ENCODE measurements at places on chromosomes 3 and 15. TPM values are rescaled to one million over a fixed set of nuclear protein-coding genes. Genes with fewer than 3 reads are reported as not detected.
A peak's percentile ranks its signal among the peaks of the same experiment; 100 is the strongest.

DNA sequence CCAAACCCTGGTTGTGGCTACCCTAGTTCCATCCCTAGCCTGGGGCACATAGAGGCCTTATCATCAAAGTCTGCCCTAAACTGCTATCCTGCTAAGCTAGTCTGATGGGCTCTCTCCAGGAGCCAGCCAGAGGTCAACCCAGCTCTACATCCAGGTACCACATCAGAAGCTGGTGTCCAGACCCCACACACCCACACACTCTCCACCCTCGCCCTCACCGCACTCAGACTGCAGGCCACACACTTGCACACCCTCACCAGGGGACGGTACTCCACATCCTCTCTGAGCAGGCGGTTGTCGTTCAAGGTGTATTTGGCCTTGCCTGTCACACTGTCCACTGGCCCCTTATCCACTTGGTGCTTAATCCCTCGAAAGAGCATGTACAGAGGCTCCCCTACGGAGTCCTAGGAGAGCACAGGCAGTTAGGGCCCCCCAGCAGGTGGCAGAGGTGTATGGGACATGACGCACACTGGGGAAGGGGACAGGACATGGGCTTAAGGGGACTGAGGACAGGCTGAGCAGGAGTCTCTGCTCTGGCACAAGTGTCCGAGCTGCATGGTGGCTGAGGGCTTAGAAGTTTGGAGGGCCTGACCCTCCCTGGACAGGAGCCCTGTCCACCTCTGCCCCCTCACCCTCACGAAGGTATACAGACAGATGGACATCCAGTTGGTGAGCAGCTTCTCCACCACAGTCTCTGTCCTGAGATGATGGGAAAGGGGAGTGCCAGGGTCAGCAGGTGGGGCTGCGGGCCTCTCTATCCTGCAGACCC lies 18.1 kb downstream of the PLXNB1 start:
- no peaks in the 10 kb centered on the region for H3K4me1 ChIP-seq
- H3K4me3 ChIP-seq, result no peak overlapping the region
- H3K36me3 ChIP-seq, result peaks cover 76% of the 10 kb centered on the region

DNA sequence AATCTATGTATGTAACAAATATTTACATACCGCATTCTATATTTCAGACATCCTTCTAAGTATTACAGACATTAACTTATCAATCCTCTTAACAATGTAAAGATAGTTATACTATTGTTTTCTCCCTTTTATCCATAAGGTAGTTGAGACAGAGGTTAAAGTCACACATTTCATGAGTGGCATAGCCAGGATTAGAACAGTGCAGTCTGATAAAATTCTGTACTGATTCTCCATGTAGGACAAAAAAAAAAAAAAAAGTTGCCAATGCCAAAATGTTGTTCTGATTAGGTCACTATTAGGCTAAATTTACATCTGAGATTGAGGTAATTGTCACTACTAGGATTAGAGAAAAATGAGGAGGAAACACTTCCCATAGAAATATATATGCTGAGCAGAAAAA lies 629.2 kb downstream of the OTOL1 start:
- no peak overlapping the region for H3K27ac ChIP-seq
- DNase-seq, result no peak
- H3K4me1 ChIP-seq, result no peaks in the 10 kb centered on the region
- no peaks in the 10 kb centered on the region for H3K36me3 ChIP-seq
- no peak overlapping the region for H3K4me3 ChIP-seq
- no peaks in the 10 kb centered on the region for H3K27me3 ChIP-seq

GRCh38 chr15:65334586-65335231 lies 30.2 kb downstream of the RNU5B-1 start:
- no peaks in the 10 kb centered on the region for H3K27me3 ChIP-seq
- no peak overlapping the region for H3K4me3 ChIP-seq
- peaks cover 15% of the 10 kb centered on the region for H3K4me1 ChIP-seq
- no peak overlapping the region for H3K27ac ChIP-seq
- no peak for DNase-seq
- peaks cover 4% of the 10 kb centered on the region for H3K36me3 ChIP-seq

DNA sequence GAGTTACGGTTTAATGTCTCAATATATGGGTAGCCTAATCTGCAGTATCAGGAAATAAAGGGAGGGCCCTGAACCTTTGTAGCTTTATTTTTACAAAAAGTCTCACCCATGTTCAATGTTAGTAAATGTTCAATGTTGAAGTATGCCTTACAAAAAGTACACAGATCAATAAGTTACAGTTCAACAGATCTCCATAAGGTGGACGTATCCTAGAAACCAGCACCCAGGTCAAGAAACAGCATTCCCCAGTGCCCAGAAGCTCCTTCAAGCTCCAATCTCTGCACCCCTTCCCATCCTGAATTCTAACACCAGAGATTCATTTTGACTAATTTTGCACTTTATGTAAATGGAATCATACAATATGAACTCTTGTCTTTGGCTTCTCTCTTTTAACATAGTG lies 31.3 kb downstream of the COLQ start:
- peaks cover 20% of the 10 kb centered on the region for H3K36me3 ChIP-seq
- H3K4me3 ChIP-seq, result no peak overlapping the region
- no peaks in the 10 kb centered on the region for H3K27me3 ChIP-seq
- DNase-seq, result no peak
- no peak overlapping the region for H3K27ac ChIP-seq

DNA sequence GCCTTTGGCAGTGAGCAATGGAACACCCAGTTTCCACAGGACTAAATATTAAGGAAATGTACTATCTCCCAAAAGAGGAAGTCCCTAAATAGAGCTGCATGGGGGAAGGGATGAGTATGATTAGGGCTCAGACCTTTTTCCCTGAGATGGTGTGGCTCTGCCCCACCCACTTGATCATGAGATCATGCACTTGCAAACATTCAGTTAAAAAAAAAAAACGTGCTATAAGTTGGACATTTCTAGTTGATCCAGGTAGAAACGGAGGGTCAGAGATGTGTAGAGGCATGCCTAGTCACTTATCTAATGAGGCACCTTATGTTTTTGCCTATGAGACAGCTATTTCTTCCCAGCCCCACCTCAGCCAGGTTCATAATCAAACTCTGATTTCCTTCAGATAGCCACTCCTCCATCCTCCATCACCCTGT lies 24.5 kb upstream of the SSR3 start:
- no peaks in the 10 kb centered on the region for H3K36me3 ChIP-seq
- peak; percentile 65 for DNase-seq
- no peak overlapping the region for H3K4me3 ChIP-seq
- H3K27me3 ChIP-seq, result no peaks in the 10 kb centered on the region

- peak; percentile 24 for DNase-seq
- peak overlapping the region; percentile 20 for H3K27ac ChIP-seq
- no peak overlapping the region for H3K4me3 ChIP-seq
- no peaks in the 10 kb centered on the region for H3K36me3 ChIP-seq
- H3K4me1 ChIP-seq, result peaks cover 8% of the 10 kb centered on the region
Observed at GRCh38 chr3:139835830-139836683, 98.9 kb upstream of the CLSTN2 start.

DNA sequence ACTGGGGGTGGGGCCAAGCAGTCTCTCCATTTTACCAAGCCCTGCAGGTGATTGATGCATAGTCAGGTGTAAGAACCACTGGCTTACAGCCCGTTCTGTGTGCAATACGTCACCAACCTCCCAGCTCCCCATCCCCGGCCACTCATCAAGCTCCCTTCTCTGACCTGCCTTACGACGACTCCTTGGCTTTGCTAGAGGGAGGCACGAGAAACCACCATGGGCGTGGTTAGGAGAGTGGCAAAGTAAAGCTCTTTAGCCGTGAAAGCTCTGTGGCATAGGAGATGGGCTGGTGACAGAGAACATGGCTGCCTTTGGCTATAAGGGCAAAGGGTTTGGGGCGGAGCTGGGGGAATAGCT lies 109.1 kb downstream of the BDH1 start:
- H3K4me3 ChIP-seq, result no peak overlapping the region
- H3K4me1 ChIP-seq, result no peaks in the 10 kb centered on the region
- H3K27me3 ChIP-seq, result peaks cover 3% of the 10 kb centered on the region
- DNase-seq, result no peak

TTLL13 gene
- total RNA-seq, result 0.09 TPM

Data from muscle of leg (tissue), 16 donors.